Stimulated activated naive CD4-positive, alpha-beta T cell treated with Interleukin-2 at 50 U/mL for 16 hours (primary cell): ENCODE measurements at places on chromosomes 6 and 20.

GRCh38 chr6:34115403-34115795, 30.5 kb downstream of the GRM4 start:
- no peak for DNase-seq

- no peak for DNase-seq
Measured at GRCh38 chr20:50586531-50587232, 76.5 kb downstream of the PTPN1 start.

DNA sequence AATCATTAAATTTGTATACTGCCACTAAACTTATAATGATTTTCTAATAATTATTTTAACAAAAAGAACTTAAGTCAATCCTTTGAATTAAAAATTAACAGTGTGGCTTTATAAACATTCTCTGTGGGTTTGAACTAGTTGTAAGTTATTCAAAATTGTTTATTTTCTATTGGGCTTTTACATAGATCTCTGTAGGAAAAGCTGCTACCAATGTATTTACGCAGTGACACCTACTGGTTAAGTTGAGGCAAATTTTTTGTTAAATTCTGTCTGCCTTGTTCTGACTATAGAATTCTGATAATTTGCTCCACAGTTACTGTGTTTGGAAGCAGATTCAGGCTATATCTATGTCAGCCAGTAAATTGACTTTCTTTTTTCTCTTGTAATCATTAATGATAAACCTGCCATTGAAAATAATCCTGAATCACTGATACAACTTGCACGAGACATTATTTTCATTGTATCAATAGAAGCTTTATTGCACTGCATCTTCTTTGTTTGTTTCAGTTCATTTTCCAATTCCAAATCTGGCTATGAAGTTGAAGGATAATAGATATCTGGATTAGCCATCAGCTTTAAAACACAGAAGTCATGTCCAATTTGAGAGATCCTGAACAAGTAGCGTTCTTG, 66.0 kb upstream of the UTRN start:
- DNase-seq, result no peak

- DNase-seq, result no peak
Measured at GRCh38 chr20:55273149-55273548, 732.2 kb downstream of the CBLN4 start.

- DNase-seq, result no peak
Measured at GRCh38 chr6:148288541-148288940, 54.1 kb upstream of the SASH1 start.

DNA sequence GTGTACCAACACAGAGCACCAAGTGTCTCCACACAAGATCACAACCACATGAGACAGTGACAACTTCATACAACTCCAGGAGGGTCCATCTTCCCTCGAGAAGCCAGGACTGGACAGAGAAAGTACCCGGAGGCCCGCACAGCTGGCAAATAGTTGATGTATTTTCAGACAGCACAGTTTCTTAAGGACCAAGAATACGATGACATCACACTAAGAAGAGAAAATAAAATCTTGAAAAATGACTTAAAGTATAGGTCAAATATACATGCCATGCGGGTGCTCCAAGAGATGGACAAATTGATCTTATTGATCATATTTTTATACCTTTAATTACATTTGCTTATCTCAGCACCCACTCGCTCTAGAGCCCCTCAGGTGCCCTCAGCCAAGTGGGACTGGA, 145.5 kb downstream of the RNASET2 start:
- DNase-seq, result no peak

DNA sequence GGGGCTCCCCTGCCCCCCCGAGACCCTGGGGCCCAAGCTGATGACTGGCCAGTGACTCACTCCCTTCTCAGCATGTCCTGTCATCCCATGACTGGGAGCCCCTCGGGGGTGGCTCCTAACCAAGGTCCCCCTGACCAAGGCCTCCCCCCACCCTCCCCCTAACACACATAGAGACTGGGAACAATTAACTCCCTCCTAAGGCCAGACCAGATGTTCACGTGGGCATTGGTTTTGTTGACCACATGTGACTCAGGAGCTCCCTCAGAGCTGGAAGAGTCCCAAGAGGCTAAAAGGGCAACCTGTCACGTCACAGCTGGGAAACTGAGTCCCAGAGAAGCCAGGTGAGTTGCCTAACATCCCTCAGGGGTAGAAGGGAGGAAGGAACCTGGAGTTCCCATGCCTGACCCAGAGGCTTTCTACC, 10.6 kb upstream of the CCN5 start:
- DNase-seq, result no peak

DNA sequence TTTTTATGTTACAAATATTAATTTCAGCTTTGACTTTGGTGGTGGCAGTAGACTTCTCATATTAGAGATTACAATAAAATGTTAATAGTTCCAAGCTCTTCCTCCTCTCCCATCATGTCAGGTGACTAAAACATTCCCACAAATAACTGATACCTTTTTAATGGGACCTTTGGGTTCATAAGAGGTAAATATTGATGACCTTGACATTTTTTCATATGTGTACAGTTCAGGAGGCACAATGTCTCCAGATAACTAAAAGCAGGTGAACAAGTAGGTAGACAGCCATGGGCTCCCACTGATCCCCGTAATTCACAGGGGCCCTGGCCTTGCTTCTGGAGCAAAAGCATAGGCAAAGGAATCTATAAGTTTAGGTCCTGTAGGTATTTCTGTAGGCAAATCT, 317.7 kb downstream of the SOX4 start:
- DNase-seq, result no peak
